ENCODE measurements at places on chromosomes 1 and 21.

DNA sequence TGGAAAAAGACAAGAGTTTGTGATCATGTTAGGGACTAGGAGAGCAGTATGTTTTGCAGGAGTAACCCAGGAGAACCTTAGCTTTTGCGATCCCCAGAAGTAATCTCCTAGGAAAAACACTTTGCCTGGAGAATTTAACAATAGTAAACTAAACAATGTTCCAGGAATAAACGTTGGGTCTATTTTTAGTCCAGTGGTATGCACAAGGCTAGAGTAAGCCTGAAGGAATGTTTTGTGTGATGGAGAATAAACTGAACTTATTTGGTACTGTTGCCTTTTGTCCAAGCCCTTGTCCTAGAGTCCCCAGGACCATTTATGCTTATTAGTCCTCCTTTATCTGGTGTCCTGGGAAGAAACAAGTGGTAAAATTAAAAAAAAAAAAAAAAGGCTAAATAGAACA lies 28.7 kb upstream of the RGS5 start:
- DNase-seq = no peak

DNA sequence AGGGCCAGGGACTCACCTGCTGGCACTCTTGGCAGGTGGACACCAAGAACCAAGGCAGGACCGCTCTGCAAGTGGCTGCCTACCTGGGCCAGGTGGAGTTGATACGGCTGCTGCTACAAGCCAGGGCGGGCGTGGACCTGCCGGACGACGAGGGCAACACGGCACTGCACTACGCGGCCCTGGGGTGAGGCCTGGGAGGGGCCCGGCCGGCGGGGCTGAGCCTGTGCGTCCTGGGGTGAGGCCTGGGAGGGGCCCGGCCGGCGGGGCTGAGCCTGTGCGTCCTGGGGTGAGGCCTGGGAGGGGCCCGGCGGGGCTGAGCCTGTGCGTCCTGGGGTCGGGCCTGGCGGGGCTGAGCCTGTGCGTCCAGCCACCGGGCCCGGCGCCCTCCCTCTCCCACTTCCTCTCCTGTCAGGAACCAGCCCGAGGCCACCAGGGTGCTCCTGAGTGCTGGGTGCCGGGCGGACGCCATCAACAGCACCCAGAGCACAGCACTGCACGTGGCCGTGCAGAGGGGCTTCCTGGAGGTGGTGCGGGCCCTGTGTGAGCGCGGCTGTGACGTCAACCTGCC lies 4.6 kb upstream of the MMP23B start:
- no peak for DNase-seq

DNA sequence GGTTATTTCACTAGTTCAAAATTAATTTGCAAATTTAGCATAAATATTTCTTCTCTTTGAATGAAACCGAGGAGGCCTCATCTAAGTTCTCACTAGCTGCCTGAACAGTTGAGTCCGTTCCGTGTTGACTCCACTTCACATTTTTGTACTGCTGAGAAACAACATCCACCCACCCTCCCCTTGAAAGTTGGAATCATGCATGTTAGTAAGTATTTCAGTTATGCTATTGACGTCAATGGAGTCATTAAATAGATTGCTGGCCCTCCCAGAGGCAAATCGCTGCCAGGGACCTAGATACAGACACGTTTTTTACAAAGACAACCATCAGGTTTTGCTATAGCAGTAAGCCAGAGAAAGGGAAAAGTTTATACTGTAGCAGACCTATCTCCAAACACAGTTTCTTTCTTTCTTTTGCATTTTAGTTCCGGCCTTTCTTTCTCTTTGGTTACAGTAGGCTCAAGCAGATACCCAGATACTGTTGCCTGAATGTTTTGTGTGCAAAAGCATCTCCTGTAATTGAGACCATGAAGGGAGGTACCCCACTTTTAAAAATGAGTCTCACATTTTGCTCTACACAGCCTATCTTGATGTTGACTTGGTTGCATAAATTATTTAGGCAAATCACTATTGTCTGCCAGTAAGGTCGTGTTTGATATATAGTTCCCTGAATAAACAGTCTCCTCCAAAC lies 262.6 kb upstream of the SGIP1 start:
- peak; percentile 52 for DNase-seq

GRCh38 chr1:199691540-199691939 lies 336.0 kb upstream of the NR5A2 start:
- DNase-seq = no peak

- DNase-seq = no peak
These were observed 111.1 kb downstream of the NAV1 start for GRCh38 chr1:201649761-201650622.

DNA sequence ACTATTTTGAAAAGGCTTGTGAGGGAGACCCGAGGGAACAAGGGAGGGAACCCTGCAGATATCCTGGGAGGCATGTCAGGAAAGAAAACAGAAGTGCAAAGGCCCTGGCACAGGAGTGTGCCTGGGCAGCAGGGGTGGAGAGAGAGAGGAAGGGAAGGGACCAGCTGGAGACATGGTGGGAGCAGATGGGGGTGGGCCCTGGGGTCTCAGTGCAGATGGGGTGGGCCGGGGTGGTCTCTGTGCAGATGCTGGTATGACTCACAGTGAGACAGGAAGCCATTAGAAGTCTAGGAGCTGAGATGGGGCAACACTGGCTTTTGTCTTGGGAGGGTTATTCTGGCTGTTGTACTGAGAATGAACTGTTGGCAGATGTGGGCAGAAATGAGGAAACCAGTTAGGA lies 363.6 kb upstream of the C1orf174 start:
- DNase-seq = no peak

- no peak for DNase-seq
These were observed 23.0 kb upstream of the PADI1 start for GRCh38 chr1:17181781-17182464.

DNA sequence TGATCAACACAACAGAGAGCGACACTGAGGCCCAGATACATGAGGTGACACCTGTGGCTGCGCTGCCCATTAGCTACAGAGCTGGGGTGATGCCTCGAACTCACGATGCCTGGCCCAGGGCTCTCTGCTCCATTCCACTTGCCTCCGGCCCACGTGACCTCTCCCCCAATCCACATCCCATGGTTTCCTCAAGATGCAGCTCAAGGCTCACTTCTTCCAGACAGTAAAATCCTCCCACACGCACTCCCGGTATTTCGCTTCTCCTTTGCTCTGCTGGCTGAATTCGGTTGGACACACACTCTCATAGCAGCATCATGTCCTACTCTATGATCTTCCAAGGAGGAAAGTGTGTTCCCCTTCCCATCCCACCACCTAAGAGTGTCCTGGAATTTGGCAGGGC lies 672.5 kb downstream of the KIF26B start:
- no peak for DNase-seq

GRCh38 chr1:180301135-180301742 lies 71.2 kb downstream of the LHX4 start:
- DNase-seq = no peak

- DNase-seq = no peak
These were observed 118.8 kb downstream of the PSMG1 start for GRCh38 chr21:39064325-39065012.

DNA sequence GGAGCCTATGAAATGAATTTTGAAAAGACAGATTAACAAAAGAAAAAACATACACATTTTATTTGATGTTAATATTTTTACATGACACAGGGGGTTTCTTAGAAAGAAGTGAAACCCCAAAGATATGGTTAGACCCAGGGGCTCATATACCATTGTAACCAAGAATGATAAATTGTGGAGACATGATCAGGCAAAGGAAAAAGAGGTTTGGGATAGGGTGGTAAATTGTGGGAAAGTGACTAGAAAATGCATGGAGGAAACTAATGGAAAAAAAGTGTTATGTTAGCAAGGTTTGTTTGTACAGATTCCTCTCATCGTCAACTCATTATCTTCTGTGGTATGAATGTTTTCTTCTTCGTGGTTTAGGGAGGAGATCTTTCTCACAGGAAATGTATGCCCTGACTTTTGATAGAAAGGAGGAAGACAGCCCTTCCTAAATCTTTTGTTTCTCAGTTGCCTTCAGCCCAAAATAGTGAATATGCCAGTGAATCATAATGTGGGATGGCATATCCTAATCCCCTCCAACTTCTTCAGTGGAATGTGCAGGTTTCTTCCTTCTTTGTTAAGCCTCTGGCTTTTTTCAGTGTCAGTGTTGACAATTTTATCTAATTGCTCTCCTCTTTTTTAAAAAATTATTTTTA lies 140.4 kb upstream of the UBE2U start:
- DNase-seq = no peak

GRCh38 chr1:110188035-110188618 lies 22.0 kb upstream of the KCNC4 start:
- DNase-seq = no peak

- DNase-seq = no peak
These were observed 55.2 kb downstream of the ERG start for GRCh38 chr21:38443110-38443509.

- no peak for DNase-seq
These were observed 38.1 kb downstream of the TRIM62 start for GRCh38 chr1:33143698-33144097.

DNA sequence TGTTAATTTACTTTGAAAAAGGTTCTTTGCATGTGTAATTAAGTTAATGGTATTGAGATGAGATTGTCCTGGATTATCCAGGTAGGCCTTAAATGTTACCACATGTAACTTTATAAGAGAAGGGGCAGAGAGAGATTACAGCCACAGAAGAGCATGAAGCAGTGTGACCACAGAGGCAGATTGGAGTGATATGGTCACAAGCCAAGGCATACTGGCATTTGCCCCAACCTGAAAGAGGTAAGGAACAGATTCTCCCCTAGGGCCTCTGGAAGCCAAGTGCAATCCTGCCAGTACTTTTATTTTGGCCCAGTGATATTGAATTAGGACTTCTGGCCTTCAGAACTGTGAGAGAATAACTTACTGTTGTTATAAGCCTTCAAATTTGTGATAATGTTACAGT lies 23.0 kb downstream of the RNF2 start:
- DNase-seq = no peak

- DNase-seq = no peak
These were observed 64.2 kb downstream of the ACOT7 start for GRCh38 chr1:6329396-6329795.

- DNase-seq = peak; percentile 56
These were observed 2.3 kb downstream of the FGR start for GRCh38 chr1:27632387-27633297.

All from thymus (tissue), 14 donors.